ENCODE measurements at places on chromosomes 3 and 15.

- DNase-seq, result no peak
Observed at GRCh38 chr3:15279671-15280402, 52.5 kb downstream of the SH3BP5 start.

- no peak for DNase-seq
Observed at GRCh38 chr3:140165781-140166180, 230.8 kb downstream of the CLSTN2 start.

DNA sequence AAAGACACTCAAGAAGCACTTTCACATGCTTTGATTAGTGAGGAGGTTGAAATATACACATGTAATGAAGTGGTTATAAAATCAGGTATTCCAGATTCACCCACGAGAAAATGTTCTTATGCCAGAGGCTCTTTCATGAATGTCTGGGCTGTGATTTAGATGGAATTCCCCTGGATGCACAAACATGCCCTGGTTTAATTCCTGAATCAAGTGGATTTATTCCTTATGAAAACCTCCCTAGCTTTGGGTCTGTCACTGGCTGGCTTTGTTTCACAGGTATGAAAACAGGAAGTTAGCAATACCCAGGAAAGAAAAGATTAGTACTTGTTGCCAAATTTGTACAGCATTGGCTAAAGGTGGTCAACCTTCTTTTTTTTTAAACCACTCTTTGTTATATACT is 1123.0 kb downstream of the ROBO1 start:
- DNase-seq, result no peak

GRCh38 chr3:86282106-86282787 is 708.7 kb downstream of the VGLL3 start:
- no peak for DNase-seq

- no peak for DNase-seq
Observed at GRCh38 chr3:48426401-48426909, 3.4 kb downstream of the PLXNB1 start.

DNA sequence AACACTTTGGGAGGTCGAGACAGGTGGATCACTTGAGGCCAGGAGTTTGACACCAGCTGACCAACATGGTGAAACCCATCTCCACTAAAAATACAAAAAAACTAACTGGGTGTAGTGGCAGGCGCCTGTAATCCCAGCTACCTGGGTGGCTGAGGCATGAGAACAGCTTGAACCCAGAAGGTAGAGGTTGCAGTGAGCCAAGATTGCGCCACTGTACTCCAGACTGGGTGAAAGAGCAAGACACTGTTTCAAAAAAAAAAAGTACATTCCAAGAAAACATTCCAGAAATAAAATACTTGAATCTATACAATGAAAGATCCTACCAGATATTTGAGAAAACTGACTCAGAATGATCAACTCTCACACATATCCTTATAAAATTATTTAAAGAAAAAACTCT is 30.4 kb downstream of the TFDP2 start:
- no peak for DNase-seq

DNA sequence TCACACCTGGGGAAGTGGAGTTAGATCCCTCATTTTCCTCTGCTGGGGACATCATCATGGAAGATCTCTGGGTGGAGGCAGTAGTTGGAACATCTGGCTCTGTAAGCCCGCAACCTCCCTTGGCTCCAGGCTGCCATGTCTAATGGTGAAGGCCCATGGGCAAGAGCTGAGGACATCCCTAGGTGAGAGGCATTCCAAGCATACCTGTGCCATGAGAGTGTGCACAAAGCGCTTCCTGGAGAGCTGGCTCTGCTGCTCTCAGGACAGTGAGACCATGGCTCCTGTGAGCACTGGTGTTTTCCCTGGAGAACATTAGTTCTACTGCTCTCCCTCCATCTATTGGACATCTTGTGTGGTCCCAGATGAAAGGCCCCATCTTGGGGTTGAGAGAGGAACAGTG is 7.7 kb downstream of the MAPKAPK3 start:
- DNase-seq, result no peak

DNA sequence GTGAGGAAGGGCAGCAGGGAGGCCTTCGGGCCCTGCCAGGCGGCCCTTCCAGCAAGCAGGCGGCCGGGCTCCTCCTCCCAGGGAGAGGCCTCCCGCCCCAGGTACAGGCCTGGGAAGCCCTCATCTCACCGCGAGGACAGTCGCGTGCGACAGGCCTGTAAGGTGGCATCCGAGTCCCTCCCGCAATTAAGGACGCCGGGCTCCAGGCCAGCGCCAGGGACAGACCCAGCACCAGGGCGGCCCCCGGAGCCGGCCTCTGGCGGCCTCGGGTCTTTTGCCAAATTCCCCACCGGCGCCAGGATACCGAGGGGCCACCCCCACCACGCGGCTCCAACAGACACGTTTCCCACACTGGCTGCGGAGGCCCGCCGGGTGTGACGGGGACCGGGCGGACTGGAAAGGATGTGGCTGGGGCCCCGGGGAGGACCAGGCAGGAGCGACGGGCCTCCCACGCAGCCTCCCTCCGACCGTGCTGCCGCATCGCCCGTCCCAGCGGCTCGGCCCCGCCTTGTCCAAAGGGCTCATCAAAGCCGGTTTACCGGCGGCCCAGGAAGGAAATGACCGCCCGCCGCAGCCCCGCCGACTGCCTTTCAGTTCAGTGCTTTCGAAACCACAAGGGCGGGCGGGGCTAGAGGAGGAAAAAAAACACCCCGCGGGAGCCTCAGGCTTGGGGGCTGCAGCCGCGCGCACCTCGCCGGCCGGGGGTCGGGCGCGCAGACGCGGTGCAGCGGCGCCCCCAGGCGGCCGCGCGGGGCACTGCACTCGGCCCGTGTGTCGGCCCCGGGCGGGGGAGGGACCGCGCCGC is 11.3 kb downstream of the XXYLT1 start:
- DNase-seq, result peak; percentile 75

DNA sequence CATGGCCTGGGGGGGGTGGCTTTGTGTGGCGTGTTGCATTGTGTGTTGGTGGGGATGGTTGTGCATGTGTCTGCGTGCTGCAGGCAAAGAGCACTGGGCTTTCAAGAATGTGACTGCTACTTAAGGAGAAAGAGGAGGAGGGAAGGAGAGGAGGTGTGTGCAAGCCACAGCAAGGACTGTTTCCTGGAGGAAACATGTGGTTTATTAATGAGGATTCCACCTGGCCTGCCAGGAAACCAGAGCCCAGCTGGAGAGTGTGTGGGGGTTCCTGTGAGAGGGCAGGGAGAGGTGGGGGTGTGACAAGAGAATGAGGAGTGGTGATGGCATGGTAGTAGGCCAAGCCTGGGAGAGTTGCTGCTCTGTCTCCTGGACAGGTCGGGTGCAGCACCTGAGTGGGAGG is 258.1 kb upstream of the ROPN1 start:
- DNase-seq, result no peak

DNA sequence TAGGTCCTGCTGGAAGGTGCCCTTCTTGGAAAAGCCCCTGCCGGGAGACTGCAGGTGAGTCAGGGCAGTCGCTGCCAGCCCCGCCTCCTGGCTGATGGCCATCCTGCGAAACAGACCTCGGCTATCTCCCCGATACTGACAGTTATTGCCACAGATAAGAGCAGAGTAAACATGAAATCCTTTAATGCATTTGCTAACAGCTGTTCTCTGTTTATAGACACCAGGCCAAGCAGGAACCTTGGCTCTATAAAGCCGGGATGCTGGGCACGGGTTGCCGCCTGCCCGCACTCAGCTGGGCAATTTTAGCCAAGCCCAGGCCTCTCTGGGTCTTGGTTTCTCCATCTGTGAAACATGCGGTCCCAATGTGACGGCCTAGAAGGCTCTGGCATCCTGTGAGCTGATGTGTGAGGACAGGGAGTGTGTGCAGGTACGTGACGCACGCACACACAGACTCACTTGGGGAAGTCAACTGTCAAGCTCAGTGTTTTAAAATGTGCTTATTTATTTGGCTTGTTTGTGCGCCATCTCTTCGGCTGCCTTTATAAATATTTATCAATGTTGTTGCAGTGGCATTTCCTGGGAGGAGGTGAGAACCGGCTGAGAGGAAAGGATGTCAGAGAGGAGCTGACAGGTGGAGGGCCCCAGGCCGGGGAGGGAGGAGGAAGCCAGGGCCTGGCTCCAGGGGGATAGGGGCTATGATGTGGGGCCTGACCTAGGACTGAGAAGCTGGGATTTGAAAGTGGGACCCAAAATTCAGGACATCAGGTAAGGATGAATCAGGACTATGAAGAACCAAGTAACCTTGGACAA is 50.8 kb upstream of the PRR23E start:
- no peak for DNase-seq

GRCh38 chr3:12630292-12630691 is 33.6 kb downstream of the RAF1 start:
- no peak for DNase-seq

DNA sequence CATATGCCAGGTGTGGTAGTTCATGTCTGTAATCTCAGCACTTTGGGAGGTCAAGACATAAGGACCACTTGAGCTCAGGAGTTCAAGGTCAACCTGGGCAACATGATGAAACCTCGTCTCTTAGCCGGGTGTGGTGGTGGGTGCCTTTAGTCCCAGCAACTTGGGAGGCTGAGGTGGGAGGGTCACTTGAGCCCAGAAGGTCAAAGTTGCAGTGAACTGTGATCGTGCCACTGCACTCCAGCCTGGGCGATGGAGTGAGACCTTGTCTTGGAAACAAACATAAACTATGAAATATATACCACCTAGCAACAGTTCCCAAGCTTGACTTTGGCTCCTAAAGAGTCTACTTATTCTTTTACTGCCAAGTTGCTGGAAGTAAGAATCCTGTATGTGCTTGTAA is 30.9 kb downstream of the UBE3A start:
- no peak for DNase-seq

GRCh38 chr3:130529486-130530215 is 12.7 kb downstream of the COL6A6 start:
- no peak for DNase-seq

Data from activated CD4-positive, alpha-beta T cell treated with anti-CD3 and anti-CD28 coated beads for 24 hours (primary cell).